ENCODE measurements at places on chromosomes 13 and 19. TPM values are rescaled to one million over a fixed set of nuclear protein-coding genes. Genes with fewer than 3 reads are reported as not detected.

FCHO1 gene
- total RNA-seq = 5.9 TPM

DNA sequence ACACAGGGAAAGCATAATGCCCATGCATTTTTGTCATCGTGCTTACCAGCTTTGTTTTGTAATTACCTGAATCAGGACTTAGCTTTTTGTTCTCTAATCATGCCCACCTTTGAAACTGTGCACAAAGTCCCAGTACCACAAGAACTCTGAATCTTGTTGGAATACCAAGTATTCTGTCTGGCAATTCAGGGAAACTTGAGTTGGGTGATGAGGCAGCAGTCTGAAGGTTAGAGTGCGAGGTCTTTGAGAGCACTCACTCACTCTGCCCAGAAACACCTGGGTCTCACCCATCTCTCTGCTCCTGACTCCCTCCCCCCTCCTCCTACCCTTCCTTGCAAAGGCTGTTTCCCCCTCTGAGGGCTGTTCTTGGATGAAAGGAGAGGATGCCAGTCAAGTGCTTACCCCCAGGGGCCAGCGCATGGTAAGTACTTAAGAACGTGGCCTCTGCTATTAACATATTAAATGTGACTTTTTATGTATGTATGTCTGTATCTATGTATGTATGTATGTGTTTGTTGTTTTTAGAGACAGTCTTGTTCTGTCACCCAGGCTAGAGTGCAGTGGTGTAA is 22.4 kb downstream of the SIPA1L3 start:
- no peak for DNase-seq

- no peak for DNase-seq
Observed at GRCh38 chr19:51765086-51765485, 4.1 kb downstream of the FPR2 start.

DNA sequence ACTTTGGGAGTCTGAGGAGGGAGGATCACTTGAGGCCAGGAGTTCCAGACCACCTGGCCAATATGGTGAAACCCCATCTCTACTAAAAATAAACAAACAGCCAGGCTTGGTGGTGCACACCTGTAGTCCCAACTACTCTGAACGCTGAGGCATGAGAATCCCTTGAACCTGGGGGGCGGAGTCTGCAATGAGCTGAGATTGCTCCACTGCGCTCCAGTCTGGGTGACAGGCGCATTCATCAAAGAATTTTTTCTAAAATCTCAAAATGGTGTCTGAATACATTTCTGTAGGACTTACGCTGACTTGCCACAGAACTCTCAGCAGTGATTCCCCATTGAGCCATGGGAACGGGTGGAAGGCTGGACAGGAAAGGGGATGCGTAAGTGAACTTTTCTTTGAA is 18.0 kb upstream of the ERVV-1 start:
- no peak for DNase-seq

GRCh38 chr19:56092685-56093631 is 28.1 kb downstream of the ZNF787 start:
- no peak for DNase-seq

DNA sequence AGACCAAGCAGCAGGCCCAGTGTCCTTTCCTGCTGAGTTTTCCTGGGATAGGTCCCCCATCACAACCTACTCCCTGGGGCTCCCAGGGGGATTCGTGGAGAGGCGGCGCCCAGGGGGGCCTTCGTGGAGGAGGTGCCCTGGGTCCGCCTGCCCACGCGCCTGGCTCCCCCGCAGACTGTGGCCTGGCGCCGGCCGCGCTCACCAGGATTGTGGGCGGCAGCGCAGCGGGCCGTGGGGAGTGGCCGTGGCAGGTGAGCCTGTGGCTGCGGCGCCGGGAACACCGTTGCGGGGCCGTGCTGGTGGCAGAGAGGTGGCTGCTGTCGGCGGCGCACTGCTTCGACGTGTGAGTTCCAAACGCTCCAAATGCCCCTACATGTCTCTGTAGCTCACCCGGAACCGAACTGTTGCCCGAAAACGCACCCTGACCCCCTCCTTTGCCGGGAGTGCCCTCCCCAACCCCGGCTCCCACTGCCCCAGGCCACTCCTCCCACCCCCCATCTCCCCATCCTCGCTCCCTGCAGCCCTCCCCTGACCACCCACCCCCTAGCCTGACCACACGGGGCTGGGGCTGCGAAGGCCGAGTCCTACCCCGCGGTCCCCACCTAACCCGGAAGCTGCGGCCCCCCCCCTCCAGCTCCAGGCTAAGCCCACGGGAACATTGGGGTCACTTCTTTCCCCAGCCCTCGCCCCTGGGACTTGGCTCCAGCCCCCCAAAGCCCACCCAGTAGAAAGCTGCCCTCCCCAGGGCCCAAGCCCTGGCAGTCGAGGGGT is 3.3 kb downstream of the TIMM13 start:
- no peak for DNase-seq

GRCh38 chr19:10730932-10731331 is 13.1 kb downstream of the DNM2 start:
- no peak for DNase-seq

DNA sequence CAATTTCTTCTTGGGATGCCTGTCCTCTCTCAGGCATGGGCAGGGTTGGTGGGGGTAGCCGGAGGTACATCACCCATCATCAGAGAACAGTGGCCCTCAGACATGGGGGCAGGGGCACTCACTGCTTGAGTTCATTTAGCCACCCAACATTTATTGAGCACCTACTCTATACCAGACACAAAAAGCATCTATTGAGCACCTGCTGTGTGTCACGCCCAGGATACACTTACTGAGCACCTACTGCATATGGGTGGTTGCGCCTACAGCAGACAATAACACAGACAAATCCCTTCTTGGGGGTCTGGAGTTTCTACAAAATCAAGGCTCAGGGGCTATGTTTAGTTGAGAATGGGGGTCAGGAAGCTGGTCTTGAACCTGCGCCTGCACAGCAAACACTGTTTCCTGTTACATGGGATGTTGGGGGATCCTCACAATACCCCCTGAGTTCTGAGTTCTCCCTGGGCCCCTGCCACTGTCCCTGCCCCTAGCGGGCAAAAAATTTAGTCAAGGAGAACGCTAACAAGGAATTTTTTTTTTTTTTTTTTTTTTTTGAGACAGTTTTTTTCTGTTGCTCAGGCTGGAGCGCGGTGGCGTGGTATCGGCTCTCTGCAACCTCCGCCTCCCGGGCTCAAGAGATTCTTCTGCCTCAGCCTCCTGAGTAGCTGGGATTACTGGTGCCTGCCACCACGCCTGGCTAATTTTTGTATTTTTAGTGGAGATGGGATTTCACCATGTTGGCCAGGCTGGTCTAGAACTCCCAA is 11.6 kb downstream of the RCN3 start:
- DNase-seq = no peak

- no peak for DNase-seq
Observed at GRCh38 chr13:90806016-90806615, 541.4 kb upstream of the MIR17HG start.
